ENCODE measurements at places on chromosomes 5 and 9.

GRCh38 chr9:23887781-23888180 lies 61.7 kb upstream of the ELAVL2 start:
- DNase-seq = no peak

DNA sequence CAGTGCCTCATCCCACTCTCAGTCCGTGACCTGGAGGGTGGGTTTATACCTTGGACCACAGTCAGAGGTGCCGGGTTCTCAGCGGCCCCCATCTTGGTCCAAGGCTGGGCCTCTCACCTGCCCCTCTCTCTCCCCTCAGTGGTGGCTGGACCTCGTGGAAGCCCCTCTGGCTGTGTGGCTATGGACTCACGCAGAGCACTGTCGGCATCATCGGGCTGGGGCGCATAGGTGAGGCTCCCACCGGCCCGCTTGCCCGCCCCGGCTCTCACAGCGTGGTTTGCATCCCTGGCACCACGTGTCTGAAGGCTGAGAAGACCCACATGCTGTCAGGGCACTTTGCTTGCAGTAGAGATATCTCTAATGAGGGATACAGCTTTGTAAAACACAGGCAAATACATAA lies 5.8 kb downstream of the GRHPR start:
- DNase-seq = no peak

DNA sequence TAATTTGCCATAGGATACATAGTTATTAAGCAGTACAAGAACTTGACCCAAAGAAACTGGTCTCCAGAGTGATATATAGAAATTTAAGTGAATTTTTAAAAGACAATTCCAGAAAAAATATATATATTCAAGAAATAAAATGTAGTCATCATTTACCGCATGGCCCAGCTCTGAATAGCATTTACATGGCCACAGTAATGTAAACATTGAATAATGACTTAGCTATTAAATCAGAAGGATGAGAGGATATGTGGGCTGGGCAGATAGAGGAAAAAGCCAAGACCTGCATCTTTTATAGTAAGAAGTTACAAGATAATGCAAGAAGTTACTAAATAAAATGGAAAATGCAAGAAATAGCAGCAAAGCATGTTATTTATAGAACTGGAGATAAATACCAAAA lies 405.2 kb upstream of the WWC1 start:
- no peak for DNase-seq

- DNase-seq = no peak
These were observed 4.4 kb downstream of the CRB2 start for GRCh38 chr9:123360161-123361085.

GRCh38 chr5:374631-375335 lies 53.3 kb downstream of the AHRR start:
- DNase-seq = no peak

DNA sequence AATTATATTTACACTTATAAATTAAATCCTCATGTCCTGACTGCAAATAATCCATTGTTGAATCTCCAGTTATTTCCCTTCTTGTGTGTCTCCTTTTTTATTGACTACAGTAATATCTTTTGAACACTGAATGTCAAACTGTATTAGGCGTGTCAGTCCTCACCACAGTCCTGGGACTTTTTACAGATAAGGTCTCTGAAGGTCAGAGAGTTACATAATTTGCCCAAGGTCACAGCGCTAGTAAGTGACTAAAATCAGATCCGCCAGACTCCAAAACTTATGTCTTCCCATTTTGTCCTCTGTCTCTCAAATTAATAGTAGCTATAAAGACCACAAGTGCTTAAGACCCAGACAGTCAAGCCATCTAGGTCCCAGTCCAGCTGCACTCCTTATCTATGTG lies 274.3 kb downstream of the NR3C1 start:
- DNase-seq = no peak

- no peak for DNase-seq
These were observed 6.8 kb downstream of the ABCA1 start for GRCh38 chr9:104921067-104921741.

DNA sequence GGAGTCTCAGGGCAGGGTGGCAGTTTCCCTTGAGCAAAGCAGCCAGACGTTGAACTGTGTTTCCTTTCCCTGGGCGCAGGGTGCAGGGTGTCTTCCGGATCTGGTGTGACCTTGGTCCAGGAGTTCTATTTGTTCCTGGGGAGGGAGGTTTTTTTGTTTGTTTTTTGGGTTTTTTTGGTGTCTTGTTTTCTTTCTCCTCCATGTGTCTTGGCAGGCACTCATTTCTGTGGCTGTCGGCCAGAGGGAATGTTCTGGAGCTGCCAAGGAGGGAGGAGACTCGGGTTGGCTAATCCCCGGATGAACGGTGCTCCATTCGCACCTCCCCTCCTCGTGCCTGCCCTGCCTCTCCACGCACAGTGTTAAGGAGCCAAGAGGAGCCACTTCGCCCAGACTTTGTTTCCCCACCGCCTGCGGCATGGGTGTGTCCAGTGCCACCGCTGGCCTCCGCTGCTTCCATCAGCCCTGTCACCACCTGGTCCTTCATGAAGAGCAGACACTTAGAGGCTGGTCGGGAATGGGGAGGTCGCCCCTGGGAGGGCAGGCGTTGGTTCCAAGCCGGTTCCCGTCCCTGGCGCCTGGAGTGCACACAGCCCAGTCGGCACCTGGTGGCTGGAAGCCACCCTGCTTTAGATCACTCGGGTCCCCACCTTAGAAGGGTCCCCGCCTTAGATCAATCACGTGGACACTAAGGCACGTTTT lies 3.5 kb upstream of the PHYHD1 start:
- DNase-seq = no peak

- DNase-seq = no peak
These were observed 28.3 kb upstream of the CER1 start for GRCh38 chr9:14750821-14751220.

- DNase-seq = no peak
These were observed 22.9 kb downstream of the PDGFRB start for GRCh38 chr5:150132740-150133139.

GRCh38 chr9:134225816-134226215 lies 61.5 kb upstream of the RNU6ATAC start:
- no peak for DNase-seq

GRCh38 chr9:79334711-79335110 lies 237.1 kb upstream of the TLE4 start:
- no peak for DNase-seq

DNA sequence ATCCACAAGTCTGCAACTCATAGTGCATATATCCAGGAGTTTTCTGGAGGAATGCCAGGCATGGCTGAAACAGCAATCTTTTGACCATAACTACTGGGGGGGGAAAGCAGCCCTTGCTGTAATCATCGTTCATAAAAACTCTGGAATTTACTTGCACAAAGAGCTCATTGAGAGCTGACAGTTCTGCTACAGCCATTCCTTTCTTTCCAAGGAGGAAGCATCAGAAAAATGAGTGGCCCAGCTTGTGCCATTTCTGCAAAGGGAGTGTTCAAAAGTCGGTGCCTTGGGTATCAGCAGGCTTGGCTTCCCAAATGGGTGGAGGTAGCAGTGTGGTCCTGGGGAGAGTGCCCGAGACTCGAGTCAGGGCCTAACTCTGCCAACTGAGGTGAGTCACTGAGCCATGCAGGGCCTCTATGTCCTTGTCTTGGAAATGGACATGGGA lies 101.5 kb downstream of the GCNT1 start:
- peak; percentile 39 for DNase-seq

GRCh38 chr5:127757576-127757975 lies 54.4 kb downstream of the CCDC192 start:
- peak; percentile 42 for DNase-seq

DNA sequence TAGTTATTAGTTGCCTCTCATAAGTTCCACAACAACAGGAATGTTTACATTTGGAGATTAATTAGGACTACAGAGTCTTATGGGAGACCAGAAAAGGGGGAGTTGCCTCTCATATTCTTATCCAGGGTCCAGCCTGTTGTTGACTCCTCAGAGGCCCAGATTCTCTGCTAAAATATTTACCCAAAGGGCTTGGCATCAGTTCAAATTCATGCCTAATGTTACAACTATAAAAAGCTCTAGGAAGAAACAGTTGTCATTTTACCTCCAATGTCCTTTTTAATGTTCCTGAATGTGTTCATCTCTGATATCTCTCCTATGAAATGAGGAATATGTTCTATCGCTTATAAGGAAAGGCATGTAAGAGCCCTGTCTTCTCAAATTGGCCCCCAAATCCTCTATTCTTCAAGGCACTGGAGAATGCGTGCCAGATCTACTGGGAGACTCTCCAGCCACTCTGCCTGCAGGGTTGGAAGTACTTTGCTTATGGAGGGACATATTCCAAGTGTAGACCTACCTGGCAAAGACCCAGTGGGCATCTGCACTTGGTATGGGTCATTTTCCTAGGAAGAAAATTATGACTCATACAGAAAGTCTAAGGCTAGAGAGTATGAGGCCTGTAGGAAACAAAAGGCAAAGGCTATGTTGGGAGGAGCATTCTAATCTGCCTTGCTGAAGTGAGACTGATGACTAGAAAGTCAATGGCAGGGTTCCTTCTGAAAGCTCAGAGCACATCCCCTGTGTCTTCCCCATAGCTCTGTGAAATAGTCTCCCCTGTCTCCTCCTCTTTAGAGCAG lies 192.6 kb downstream of the ESM1 start:
- no peak for DNase-seq

GRCh38 chr9:127396808-127397645 lies at the start of gene SLC2A8:
Gene SLC2A8 (plus strand): TSS chr9:127397169. CDS start chr9:127397231, 62 bp downstream.
- DNase-seq = peak; percentile 85

DNA sequence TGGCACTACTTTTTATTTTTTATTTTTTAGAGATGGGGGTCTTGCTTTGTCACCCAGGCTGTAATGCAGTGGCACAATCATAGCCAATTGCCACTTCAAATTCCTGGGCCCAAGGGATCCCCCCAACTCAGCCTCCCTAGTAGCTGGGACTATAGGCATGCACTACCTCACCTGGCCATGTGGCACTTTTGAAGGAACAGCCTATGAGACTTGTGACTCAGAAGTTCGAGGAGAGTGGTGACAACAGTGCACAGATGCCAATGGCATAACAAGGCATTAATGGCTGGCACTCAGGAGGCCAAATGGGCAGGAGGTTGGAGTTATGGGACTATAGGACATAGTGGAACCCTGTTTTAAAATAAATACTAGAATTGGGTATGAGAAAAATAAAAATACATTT lies 33.7 kb downstream of the ANKRD31 start:
- DNase-seq = no peak

GRCh38 chr9:126276056-126276728 lies 50.4 kb upstream of the MVB12B start:
- DNase-seq = no peak

DNA sequence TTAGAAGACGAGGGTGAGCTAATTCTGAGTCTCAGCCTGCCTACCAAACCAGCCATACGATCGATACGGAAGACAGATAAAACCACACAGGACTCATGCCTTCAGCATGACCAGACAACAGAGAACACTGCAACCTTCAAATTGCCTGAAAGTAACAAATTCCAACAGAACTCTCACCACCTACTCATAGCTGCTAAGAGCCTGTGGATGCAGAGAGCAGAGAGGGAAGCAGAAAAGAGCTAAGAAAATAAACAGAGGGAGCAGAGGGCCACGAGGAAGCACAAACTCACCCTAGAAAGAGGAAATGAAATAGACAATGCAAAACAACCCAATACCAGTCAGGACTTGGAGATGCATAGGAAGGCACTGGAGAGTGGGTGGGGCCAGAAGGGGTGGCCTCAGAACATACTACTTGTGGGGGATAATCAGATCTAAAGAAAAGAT lies 86.7 kb upstream of the TAS2R1 start:
- DNase-seq = peak; percentile 75

GRCh38 chr9:74783408-74783807 lies 104.3 kb downstream of the TRPM6 start:
- peak; percentile 30 for DNase-seq

DNA sequence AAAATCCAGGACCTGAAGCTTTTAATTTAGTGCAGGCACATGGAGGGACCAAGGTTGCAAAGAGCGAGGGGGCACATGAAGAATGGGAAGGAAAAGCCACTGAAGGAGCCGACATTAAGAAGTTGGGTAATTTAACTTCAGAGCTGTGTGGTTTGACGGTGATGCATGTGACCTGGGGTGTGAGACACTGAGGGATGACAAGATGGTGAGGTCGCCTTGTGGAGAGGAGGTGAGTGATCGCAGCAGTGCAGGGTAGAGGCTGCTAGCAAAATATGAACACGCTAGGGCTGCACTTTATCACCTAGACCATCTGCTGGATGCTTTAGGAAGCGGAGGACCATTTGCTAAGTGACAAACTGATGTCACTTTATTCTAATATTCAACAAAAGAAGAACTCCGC lies 339.0 kb upstream of the KIF2A start:
- DNase-seq = no peak
